ENCODE measurements at places on chromosomes 13 and 19. TPM values are rescaled to one million over a fixed set of nuclear protein-coding genes. Genes with fewer than 3 reads are reported as not detected.

DNA sequence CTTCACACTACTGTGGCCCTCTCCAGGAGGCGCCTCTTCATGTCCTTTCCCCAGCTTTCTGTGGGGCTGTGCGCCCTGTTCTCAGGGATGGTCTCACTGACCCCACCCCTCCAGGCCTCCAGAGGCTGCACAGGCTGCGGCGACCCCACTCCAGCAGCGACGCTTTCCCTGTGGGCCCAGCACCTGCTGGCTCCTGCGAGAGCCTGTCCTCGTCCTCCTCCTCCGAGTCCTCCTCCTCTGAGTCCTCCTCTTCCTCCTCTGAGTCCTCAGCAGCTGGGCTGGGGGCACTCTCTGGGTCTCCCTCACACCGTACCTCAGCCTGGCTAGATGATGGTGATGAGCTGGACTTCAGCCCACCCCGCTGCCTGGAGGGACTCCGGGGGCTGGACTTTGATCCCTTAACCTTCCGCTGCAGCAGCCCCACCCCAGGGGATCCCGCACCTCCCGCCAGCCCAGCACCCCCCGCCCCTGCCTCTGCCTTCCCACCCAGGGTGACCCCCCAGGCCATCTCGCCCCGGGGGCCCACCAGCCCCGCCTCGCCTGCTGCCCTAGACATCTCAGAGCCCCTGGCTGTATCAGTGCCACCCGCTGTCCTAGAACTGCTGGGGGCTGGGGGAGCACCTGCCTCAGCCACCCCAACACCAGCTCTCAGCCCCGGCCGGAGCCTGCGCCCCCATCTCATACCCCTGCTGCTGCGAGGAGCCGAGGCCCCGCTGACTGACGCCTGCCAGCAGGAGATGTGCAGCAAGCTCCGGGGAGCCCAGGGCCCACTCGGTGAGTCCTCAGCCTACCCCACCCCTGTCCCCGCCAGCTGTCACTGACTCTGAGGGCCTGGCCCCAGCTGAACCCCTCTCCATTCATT lies 11.2 kb downstream of the ARHGAP33 start:
- no peak for DNase-seq
- no peaks in the 10 kb centered on the region for H3K4me1 ChIP-seq

DNA sequence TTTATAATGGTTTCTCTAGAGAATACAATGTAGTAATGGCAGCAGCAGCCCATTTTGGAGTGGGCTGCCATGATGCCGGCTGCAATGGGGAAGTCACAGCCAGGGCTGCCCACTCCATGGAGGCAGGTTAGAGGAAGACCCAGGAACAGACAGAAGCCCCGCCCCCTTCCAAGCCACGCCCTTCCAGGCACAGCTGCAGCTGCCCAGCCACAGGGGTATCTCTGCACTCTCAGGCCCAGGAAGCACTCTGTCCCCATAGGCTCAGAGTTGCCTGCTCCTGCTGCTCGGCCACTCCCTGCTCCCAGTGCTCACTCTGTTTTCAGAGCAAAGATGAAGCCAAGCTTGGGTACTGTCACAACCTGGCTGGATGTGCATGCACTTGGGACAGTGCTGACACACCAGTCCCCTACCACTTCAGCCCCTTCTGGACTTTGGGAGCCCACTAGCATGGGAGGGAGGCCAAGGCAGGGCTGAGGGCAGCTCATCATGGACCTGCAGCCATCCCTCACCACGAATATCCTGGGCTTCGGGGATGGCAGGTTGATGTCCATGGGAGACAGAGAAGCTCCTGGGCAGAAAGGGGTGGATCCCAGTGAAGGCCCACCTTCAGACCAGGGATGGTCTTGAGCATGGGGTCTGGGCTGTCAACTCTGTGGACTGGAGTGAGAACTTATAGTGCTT lies 1224.2 kb downstream of the SLITRK5 start:
- H3K27me3 ChIP-seq, result no peaks in the 10 kb centered on the region
- H3K4me1 ChIP-seq, result no peaks in the 10 kb centered on the region
- no peak overlapping the region for H3K27ac ChIP-seq
- no peak for DNase-seq
- no peak overlapping the region for H3K4me3 ChIP-seq

The IGFLR1 gene
- 2.3 TPM for total RNA-seq

The SACS gene
- total RNA-seq, result 32.1 TPM

The BEST2 gene
- total RNA-seq, result not detected

- peaks cover 8% of the 10 kb centered on the region for H3K4me1 ChIP-seq
- no peaks in the 10 kb centered on the region for H3K27me3 ChIP-seq
- no peak overlapping the region for H3K4me3 ChIP-seq
- H3K36me3 ChIP-seq, result peaks cover 26% of the 10 kb centered on the region
Observed at GRCh38 chr19:52935434-52935833, 12.2 kb upstream of the ZNF888 start.

DNA sequence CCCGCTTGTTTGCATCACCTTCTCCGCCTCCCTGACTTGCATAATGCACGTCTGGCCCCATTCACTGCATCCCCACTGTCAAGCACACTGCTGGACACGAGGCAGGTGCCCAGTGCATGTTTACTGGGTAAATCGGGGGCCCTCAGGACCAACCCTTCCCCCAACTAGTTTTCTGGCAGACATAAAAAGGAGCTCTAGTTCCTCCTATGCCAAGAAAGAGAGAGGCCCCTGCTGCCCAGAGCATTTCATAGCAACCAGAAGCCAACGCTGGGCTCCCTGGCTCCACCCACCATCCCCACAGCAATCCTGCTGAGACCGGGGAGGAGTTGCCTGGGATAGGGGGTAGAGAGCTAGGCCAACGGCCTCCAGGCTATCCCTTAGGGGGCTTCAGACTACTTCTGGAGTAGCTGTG lies 23.2 kb downstream of the ANKRD27 start:
- H3K36me3 ChIP-seq, result peaks cover 19% of the 10 kb centered on the region
- peaks cover 2% of the 10 kb centered on the region for H3K4me1 ChIP-seq
- no peak for DNase-seq
- H3K27me3 ChIP-seq, result no peaks in the 10 kb centered on the region
- H3K27ac ChIP-seq, result peak overlapping the region; percentile 23

The LEUTX gene
- not detected for total RNA-seq

GRCh38 chr19:3363841-3364500 lies 2.4 kb upstream of the NFIC start:
- peak overlapping the region; percentile 31 for H3K27ac ChIP-seq
- peaks cover 30% of the 10 kb centered on the region for H3K4me1 ChIP-seq
- no peaks in the 10 kb centered on the region for H3K27me3 ChIP-seq
- H3K36me3 ChIP-seq, result no peaks in the 10 kb centered on the region

The OCEL1 gene
- total RNA-seq, result 28.5 TPM

GRCh38 chr13:104473936-104474335 lies 1407.7 kb upstream of the SLC10A2 start:
- DNase-seq, result no peak
- H3K4me3 ChIP-seq, result no peak overlapping the region
- no peaks in the 10 kb centered on the region for H3K4me1 ChIP-seq
- H3K27ac ChIP-seq, result no peak overlapping the region

The FFAR3 gene
- total RNA-seq, result not detected

DNA sequence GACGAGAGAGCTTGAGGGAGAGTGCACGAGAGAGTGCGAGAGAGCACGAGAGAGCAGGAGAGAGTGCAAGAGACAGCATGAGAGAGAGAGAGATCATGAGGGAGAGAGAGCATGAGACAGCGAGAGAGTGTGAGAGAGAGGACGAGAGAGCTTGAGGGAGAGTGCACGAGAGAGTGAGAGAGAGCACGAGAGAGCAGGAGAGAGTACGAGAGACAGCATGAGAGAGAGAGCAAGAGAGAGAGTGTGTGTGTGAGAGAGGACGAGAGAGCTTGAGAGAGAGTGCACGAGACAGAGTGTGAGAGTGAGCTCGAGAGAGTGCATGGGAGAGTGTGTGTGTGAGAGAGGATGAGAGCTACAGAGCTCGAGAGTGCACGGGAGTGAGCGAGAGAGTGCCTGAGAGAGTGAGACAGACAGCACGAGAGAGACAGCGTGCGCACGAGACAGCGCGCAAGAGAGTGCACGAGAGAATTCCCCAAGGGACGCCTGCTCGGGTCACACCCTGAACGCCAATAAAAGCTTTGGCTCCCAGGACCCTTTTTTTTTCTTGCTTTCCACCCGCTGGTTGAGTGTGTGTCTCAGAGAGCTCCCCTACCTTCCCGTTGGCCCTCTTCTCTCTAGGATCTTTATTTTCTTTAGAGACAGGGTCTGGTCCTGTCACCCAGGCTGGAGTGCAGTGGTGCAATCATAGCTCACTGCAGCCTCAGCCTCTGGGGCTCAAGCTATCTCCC lies 3.7 kb downstream of the CD70 start:
- peaks cover 34% of the 10 kb centered on the region for H3K4me1 ChIP-seq
- no peaks in the 10 kb centered on the region for H3K36me3 ChIP-seq
- H3K4me3 ChIP-seq, result peak overlapping the region; percentile 58

DNA sequence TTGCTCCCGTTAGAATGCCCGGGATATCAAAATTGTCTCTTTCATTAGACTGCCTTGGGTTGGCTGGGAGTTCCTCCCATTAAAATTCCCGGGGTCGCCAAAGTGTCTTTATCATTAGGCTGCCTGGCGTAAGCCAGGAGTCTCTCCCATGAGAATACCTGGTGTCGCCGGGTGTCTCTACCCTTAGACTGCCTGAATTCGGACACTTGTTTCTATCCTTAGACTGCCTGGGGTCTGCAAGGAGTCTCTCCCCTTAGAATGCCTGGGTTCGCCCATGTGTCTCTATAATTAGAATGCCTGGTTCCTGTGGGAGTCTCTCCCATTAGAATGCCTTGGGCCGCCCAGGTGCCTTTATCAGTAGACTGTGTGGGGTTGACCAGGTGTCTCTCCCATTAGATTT lies 1538.2 kb downstream of the UQCRFS1 start:
- no peak overlapping the region for H3K27ac ChIP-seq
- peak; percentile 76 for DNase-seq
- H3K36me3 ChIP-seq, result no peaks in the 10 kb centered on the region
- no peak overlapping the region for H3K4me3 ChIP-seq

The FGF9 gene
- not detected for total RNA-seq

- H3K36me3 ChIP-seq, result peaks cover 9% of the 10 kb centered on the region
- H3K27me3 ChIP-seq, result no peaks in the 10 kb centered on the region
- peak overlapping the region; percentile 93 for H3K27ac ChIP-seq
- H3K4me3 ChIP-seq, result peak overlapping the region; percentile 92
- DNase-seq, result no peak
Observed at GRCh38 chr19:52941941-52942385, 18.7 kb upstream of the ZNF888 start.

GRCh38 chr13:108185223-108185622 lies 30.1 kb downstream of the LIG4 start:
- H3K27me3 ChIP-seq, result peaks cover 35% of the 10 kb centered on the region
- no peak overlapping the region for H3K4me3 ChIP-seq
- H3K4me1 ChIP-seq, result no peaks in the 10 kb centered on the region
- no peak for DNase-seq
- no peak overlapping the region for H3K27ac ChIP-seq
- no peaks in the 10 kb centered on the region for H3K36me3 ChIP-seq

DNA sequence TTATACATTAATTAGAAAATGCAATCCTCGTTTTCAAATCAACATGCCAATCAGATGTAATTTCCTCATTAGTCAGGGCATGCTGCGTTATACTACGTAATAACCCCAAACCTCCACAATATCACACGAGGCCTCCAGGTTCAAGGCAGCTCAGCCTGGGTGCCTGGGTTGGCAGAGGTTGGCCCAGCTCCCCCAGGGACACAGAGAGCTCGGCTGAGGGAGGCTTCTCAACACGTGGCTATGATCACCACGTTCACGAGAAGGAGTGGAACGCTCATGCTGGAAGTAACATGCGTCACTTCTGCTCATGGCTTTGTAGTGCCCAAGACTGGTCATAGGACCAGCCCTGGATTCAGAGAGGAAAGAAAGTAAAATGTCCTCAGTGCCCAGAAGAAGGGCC lies 144.9 kb upstream of the SOX1 start:
- H3K36me3 ChIP-seq, result no peaks in the 10 kb centered on the region
- no peaks in the 10 kb centered on the region for H3K27me3 ChIP-seq
- no peak overlapping the region for H3K27ac ChIP-seq
- H3K4me1 ChIP-seq, result no peaks in the 10 kb centered on the region
- H3K4me3 ChIP-seq, result no peak overlapping the region

- DNase-seq, result no peak
- no peak overlapping the region for H3K27ac ChIP-seq
- peaks cover 14% of the 10 kb centered on the region for H3K27me3 ChIP-seq
- no peaks in the 10 kb centered on the region for H3K36me3 ChIP-seq
Observed at GRCh38 chr13:79602936-79603335, 122.0 kb downstream of the NDFIP2 start.

DNA sequence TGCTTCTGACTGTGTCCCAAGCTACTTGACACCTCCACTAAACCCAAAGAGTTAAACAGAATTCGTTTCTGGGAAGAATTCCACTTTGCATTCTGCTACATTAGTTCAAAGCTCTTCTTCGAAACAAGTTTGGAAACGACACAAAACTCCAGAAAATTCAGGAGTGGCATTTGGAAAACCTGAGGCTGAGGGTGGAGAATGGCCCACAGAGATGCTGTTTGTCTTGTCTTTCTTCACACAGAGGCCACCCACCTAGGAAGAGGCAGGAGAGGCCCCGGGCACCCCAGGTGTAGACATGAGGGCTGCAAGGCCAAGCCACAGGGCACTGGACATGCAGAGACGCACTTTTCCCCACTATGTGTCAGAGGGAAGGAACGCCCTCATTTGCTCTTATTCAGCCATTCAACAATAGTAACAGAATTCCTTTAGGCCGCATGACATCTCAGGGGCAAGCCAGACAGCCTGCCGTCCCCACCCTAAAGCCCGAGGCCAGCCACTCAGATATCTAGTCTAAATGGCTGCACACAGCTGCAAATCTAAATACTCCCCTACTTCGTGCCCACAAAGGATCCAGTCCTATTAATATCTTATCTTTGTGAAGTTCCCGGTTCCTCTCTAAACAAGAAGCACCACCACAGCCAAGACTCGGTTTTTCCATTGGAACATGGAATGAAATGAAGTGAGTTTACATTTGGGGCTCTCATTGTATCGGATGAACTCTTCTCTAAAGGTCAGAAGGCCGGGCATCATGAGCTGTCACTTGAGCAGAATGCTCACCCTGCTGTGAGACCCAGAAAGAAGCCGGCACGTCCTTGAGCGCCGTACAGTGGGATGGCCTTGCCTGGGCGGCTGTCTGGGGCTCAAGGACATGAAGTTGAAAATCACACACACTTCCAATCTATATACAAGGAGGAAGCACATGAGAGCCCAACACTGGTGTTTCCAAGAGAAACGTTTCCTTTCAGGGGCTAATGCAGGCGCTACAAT lies 19.8 kb downstream of the COL4A1 start:
- H3K36me3 ChIP-seq, result peaks cover 64% of the 10 kb centered on the region
- peaks cover 80% of the 10 kb centered on the region for H3K4me1 ChIP-seq
- no peaks in the 10 kb centered on the region for H3K27me3 ChIP-seq
- H3K4me3 ChIP-seq, result peak overlapping the region; percentile 29
- peak overlapping the region; percentile 98 for H3K27ac ChIP-seq

The JAK3 gene
- 1.6 TPM for total RNA-seq

The SLC10A2 gene
- not detected for total RNA-seq

- H3K4me3 ChIP-seq, result no peak overlapping the region
- DNase-seq, result no peak
- no peak overlapping the region for H3K27ac ChIP-seq
- no peaks in the 10 kb centered on the region for H3K27me3 ChIP-seq
- H3K36me3 ChIP-seq, result no peaks in the 10 kb centered on the region
- peaks cover 26% of the 10 kb centered on the region for H3K4me1 ChIP-seq
Observed at GRCh38 chr13:98842070-98842469, 89.6 kb upstream of the SLC15A1 start.

The ADAMTS10 gene
- total RNA-seq, result 86.5 TPM

Data from osteocyte (in vitro differentiated cells).